Nephron progenitor cell (in vitro differentiated cells): ENCODE measurements at places on chromosomes 5 and 9.

DNA sequence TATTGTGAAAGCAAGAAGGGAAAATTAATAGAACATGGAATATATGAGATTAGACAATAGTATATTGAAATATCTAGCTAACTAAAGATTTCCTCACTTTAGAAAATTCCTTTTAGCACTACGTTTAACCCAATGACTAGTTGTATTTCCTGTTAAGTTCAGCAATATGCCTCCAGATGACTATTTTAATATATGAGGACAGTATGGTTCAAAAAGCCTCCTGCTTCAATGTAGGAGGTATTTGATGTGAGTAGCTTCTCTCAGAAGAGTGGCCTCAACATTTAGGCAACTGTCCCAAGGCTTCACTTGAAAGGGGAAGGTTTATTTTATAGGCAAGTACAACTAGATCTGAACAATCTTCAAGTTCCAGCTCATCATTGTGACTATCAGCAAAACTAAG lies 2.0 kb upstream of the MEF2C start:
- DNase-seq = no peak

GRCh38 chr9:121201045-121201737 lies 478 bp downstream of the RAB14 start:
- DNase-seq = peak; percentile 67

GRCh38 chr5:173055722-173055982 lies 500 bp upstream of the CREBRF start:
- no peak for DNase-seq

- no peak for DNase-seq
Observed at GRCh38 chr5:139960723-139961383, 82.2 kb downstream of the NRG2 start.

GRCh38 chr9:212297-212696 lies 2.4 kb upstream of the DOCK8 start:
- DNase-seq = no peak

DNA sequence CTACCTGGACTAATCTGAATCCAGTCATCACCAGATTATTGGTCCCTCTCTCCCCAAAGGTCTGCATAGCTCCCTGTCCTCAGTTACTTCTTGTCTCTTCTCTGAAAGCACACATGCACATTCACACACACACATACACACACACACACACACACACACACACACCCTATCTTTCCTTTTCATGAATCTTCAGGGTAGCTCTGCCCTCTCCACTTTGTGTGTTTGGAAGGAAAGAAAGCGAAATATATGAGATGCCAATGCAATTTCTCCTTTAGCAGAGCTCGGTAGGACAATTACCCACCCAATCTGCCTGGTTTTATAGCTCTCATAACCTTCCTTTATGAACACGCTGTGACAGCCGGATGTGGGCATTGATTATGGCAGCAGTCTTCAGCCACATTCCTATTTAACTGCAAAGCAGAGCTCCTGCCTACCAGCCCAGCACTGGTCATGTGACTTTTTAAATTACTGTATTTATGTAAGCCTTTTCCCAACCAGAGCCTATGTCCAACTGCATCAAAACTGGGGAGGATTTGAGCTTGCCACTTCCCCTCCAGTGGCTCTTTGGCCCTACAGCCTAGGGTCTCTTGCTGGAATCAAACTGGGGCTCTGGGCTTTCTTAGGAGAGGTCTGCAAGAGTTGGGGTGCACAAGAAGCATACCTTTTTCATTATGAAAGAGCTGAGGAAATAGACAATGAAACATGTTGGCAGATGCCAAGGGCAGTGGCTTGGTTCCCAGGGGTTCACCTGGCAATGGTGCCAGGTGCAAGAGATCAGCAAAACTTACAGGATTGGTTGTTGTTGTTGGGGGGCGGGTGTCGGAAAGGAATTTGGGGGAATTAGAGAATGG lies 20.8 kb upstream of the MATR3 start:
- no peak for DNase-seq

DNA sequence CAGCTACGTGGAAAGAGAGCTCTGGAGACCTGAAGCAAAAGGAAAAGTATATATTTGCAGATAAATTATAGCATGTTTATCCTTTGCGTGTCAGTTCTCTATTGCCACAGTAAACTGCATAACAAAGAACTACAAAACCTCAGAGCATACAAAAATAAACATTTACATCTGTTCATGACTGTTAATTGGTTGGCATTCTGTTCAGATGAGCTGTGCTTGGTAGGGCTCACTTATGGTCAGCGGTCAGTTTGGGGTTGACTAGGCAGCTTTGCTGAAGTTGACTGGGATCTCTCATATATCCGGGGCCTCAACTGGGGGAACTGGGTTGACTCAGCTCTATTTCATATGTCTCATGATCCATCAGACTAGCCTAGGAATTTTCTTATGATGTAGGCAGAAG lies 257.7 kb downstream of the TLE1 start:
- no peak for DNase-seq

- no peak for DNase-seq
Observed at GRCh38 chr5:139273322-139273571, 20.3 kb upstream of the MATR3 start.

DNA sequence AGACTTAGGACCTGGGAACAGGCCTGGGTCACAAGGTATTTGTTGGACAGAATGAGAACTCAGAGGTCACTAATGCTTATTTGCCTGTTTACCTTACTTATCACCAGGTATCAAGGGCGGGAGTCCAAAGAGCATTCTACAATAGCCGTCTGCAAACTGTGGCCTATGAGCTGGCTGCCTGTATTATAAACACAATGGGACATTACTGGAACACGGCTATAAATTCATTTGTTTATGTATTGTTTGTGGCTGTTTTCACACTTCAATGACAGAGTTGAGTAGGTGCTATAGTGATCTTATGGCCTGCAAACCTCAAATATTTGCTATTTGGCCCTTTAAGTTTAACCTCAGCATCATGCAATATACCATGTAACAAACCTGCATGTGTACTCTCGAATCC lies 76.6 kb upstream of the ASTN2 start:
- no peak for DNase-seq

DNA sequence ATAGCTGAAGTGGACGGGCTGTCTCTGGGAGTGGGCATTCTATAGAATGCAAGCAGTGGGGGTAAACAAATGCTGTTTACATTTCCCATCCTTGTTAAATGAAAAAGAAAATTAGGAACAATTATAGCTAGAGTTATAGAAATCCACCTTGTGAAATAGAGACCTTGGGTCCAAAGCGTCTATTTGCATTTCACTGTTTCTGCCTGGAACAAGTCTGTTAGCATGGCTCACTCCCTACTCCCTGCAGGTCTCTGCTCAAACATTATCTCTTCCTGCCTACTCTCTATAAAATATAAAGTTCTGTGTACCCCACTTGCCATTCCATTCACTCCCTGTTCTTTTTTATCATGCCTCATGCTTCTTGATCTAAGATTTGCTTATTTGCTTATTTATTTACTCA lies 975.7 kb upstream of the WWC1 start:
- DNase-seq = no peak

DNA sequence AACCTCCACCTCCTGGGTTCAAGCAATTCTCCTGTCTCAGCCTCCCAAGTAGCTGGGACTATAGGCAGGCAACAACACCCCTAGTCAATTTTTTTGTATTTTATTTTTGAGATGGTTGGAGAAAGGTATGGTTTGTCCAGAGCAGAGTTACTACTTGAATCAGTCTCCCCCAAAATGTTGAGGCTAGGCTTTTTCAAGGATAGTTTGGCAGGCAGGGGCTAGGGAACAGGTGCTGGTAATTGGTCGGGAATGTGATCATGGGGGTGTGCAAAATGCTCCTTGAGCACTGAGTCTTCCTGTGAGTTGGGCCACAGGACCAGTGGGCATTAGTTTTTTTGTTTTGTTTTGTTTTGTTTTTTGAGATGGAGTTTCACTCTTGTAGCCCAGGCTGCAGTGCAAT lies 28.3 kb upstream of the PRRC2B start:
- no peak for DNase-seq

DNA sequence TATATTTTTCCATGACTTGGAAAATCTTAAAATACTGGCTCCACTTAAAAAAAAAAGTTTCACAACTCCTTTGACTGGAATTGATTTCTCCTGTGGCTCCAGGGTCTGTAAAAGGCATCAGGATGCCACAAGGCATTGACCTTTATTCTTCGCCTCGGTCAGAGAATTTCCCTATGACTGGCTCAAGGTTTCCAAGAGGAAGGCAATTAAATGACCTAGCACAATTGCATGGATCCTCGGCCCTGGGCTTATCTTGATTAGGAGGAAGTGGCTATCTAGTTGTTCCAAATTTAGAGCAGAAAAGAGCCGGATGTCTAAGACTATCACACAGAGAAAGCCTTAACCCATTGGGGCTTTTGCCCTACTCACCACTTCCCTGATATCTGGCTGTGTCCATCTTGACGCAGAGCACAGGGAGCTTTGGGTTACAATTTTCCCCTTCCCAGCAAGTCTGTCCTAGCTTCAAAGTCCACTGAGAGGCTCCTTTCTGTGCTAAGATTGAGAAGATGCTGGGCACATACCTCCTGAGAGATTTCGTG lies 56.9 kb upstream of the COL15A1 start:
- no peak for DNase-seq

- peak; percentile 18 for DNase-seq
Observed at GRCh38 chr5:38404667-38405276, 146.4 kb downstream of the EGFLAM start.

- DNase-seq = no peak
Observed at GRCh38 chr9:134732392-134733110, 90.9 kb downstream of the COL5A1 start.

DNA sequence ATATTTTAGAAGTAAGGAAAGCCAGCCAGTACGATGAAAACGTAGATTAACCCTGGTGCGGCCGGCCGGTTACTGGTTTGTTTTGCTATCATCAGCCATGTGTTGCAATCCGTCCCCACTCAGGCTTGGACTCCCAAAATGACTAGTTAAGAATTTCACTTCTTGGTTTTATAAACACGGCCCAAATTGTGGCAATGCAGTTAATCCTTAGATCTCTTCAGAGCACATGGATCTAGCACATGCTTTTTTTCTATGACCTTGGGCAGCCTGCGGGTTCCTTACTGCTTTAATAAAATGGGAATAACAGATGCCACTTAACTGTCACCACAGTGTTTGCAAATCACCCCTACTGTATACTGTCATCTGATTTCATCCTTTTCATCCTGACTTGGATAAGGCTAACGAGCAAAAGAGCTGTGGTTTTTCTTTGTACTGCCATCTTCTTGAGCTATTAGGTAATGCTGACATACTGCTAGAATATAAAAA lies 1.5 kb downstream of the NDFIP1 start:
- peak; percentile 5 for DNase-seq

DNA sequence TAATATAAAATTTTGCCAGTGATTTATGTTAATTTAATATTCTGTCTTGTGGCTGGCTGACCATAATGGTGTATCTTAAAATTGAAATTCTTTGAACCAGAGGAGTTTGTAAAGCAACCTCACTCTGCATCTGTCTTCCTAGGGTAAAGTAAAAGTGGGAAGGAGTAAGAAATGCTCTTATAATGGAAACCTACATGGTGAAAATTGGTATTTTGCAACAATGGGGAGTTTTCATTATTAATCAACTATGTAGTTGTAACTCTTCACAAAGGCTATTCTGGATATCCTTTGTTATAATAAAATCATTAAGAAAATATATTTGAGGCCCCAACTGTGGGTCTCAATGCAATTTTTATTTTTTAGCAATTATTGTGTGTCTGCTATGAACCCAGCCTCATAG lies 44.2 kb downstream of the SNX30 start:
- DNase-seq = no peak

- no peak for DNase-seq
Observed at GRCh38 chr9:20551835-20552234, 70.5 kb downstream of the MLLT3 start.

DNA sequence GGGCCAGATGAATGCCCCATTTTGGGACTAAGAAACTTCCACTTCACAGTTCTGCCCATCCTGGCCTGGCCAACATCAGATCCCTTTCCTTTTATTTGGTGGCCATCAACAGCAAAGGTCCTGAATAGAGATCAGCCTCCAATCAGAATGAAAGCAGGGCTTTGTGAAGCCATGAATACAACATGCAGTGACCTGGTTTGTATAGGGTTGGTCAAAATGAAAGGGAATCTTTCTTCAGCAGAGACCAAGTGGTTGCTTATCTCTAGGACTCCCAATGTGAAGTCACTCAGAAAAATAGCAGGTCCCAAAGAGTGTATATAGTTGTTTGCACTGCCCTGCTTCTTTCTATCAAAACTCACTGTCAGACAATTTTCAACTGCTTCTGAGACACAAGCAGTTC lies 113.9 kb upstream of the SLC12A2 start:
- DNase-seq = no peak

DNA sequence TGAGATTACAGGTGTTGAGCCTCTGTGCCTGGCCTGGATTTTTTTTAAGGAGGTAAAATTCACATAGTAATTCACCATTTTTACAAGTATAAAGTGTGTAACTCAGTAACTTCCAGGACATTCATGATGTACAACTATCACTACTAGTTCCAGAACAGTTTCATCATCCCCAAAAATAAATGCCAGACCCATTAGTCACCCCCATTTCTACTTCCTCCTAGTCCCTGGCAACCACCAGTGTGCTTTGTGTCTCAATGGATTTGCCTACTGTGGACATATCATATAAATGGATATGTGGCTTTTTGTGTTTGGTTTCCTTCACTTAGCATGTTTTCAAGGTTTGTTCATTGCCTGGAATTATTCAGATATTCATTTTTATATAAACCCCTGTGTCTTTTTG lies 72.5 kb upstream of the PANK3 start:
- DNase-seq = no peak

DNA sequence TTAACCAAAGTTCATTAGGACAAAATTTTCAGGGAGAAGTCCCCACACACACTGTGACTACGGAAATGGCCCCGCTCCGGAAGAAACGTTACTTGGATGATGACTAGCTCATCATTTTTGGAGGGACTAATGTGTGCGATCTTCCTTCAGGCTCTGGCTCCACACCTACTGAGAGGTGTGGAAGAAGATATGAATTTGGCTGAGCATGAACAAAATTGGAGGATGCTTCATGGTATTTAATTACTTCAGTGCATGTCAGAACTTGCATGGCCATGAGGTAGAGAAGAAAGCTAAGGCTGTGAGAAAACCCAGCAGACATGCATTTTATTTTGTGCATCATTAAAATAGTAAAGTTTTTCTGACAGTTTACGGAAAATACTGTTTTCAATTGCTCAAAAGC lies 202.1 kb upstream of the TLE4 start:
- DNase-seq = no peak

GRCh38 chr9:27600256-27600655 lies 27.0 kb upstream of the C9orf72 start:
- no peak for DNase-seq
